Cortex of kidney (tissue), 1 donor: ENCODE measurements at places on chromosomes 2 and 18.

DNA sequence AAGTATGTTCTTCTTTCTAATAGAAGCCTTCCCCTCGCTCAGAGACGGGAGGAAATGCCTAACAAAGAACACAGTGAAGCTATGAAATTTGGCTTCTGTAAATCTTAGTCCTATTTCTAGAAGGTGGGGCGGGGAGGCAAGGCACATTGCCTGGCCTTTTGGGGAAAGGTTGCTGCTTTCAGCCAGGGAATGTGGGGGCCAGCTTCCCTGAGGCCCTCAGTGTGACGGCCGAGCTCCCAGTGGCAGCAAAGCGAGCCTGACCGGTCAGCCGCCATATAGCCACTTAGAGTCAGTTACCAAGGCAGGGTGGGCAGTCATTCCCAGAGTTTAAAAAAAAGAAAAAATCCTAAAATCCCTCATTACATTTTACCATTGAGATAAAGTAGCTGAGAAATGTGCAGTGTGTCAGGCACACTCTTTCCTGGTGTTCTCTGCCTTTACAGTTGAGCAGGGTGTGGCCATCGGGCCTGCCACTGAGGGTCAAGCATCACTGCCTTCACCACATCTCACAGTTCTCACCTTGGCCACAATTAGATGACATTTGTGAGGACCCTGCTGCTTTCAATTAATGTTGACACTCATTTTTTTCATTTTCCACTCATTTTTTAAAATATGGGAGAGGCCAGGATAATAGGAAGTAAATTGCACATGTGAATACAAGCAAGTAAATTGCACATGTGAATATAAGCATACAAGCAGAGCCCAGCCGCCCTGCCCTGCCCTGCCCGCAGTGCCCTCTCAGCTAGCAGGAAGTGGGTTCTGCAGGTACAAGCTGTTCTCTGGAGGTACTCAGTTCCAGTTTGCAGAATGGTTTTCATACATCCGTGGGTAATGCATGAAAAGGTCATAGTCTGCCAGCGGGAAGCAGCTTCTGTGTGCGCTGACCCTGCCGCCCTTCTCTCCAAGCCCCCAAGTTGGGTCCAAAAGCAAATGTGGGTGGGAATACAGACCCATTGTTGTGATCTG lies 76.9 kb downstream of the WDSUB1 start:
- DNase-seq = no peak

DNA sequence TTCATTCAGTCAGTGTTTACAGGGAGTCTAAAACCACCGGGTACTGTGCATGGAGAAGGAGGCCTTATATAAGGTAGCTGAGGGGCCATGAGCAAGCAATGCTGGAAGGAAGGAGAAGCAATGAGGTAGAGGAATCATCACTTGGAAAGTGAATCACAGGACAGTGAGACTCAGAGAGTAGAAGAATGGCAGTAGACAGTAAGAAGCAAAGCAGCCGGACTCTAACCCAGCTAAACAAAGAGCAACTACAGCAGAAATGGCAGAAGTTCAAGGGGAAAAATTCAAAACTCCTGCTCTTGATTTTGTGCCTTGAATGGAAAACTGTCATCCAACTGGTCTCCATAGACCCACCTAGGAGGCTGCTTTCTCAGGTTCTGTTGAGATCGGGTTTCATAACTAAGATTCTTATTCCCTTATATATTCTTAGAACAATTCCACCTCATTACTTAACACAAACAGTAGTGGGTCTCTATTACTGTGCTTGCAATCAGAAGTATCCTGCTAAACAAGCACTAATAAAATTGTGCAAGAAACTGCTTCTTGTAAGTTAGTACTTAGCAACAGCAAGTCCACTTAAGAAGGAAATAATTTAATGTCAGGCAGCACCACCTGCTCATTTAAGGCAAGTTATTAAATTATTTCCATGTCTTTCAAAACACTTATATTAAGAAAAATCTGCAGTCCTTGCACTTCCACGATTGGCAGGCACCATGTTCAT lies 68.0 kb downstream of the RBMS1 start:
- no peak for DNase-seq

GRCh38 chr2:169761251-169761969 lies 27.8 kb downstream of the KLHL23 start:
- no peak for DNase-seq

DNA sequence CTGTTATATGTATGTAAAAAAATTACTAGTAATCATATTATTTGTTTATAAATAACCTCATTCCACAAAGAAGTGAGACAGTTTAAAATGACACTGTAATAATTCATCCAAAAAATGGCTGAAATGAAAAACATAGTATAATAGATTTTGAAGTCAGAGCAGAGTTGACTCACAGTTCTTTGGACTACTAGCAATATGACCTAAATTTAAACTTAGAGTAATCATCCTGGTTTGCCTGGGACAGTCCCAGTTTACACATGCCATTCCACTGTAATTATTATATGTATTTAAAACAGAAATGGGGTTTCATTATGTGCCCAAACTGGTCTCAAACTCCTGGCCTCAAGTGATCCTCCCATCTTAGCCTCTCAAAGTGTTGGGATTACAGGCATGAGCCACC lies 48.3 kb downstream of the CCDC88A start:
- DNase-seq = no peak

DNA sequence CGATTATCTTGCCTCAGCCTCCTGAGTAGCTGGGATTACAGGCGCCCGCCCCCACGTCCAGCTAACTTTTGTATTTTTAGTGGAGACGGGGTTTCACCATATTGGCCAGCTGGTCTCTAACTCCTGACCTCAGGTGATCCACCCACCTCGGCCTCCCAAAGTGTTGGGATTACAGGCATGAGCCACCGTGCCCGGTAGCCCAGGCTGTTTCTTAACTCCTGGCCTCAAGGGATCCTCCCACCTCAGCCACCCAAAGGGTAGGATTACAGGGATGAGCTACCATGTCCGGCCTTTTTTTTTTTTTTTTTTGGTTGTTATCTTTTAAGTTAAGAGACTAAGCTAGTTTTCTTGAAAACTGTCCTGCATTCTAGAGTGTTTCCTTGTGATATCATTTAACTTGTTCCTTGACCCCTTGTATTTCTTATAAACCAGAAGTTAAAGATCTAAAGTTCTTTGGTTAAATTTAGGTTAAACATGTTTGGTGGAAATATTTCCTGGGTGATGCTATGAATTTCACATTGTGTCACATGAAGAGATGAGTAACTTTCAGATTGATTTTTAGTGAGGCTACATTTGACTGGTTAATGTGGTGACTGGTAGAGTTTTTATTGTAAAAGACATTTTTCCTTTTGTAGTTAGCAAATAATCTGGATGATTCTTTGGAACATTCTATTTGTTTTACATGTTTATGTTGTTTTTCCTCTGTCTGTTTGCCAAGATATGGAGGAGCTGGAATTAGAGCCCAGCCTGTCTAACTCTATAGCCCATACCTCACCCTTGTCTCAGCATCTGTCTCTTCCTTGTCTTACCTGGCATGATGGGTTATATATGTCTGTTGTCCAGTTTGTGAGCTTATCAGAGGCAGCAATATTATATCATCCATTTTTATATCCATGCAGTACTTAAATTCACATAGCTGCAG lies 5.2 kb downstream of the NCAPH start:
- DNase-seq = no peak

DNA sequence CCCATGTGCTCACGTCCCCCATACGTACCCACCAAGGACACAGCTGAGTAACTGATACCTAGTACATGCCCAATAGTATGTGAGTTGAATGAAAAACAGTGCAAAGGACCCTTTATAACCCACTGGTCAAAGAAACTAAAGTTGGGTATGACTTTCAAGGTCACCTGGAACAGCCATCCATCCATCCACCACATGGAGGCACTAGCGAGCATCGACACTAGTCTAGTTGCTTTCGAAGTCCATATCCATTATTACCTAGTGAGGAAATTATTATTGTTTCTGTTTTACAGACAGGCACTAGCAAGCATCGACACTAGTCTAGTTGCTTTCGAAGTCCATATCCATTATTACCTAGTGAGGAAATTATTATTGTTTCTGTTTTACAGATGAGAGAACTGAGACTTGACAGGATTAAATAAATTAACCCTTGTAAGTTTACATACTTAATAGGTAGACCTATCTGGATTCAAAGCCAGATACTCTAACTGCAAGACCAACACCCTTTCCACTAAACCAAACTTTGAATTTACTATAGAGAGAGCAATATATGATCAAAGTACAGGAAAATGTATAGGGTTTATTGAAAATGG lies 233.7 kb downstream of the METTL4 start:
- no peak for DNase-seq

- DNase-seq = no peak
These were observed 44.1 kb upstream of the GPC1 start for GRCh38 chr2:240391111-240392051.

GRCh38 chr2:66794551-66794950 lies 359.6 kb downstream of the MEIS1 start:
- DNase-seq = no peak

- no peak for DNase-seq
These were observed 190.1 kb downstream of the TTC32 start for GRCh38 chr2:19711470-19712372.

DNA sequence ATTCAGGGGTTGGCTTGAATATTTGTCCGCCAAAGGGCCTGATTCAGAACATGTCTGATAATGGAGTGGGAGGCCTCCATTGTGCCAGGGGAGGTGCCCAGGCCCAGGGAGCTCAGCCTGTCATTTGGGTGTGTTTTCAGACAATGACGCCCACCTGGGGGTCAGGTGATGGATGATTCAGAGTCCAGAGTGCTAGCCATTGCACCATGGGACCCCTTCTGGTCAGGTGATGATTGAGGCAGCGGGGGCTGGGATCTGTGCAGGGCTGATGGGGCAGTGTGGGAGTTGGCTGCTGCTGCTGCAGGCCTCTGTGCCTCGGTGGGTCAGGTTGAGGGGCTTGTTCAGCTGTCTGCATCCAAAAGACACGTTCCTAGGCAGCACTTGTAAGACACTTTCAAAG lies 8.3 kb upstream of the ARHGEF4 start:
- no peak for DNase-seq

DNA sequence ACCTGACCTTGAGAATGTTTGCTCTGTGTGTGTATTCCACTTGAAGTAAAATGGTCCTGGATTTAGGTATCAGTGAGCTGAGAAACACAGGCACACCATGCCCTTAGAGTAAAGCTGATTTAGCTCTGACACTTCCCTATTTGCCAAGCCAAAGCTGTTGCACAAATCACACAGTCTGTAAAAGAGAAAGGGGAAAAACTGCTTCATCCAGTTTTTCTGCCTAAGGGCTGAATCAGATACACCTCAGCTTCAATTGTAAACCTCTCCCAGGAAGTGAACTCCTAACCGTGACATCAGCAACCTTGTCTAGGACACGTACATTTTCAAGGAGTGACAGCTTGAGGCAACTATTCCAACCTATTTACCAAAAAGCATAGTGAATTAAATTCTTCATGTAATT lies 150.4 kb downstream of the NR4A2 start:
- no peak for DNase-seq

GRCh38 chr2:240121190-240121589 lies 14.9 kb downstream of the COPS9 start:
- DNase-seq = no peak

DNA sequence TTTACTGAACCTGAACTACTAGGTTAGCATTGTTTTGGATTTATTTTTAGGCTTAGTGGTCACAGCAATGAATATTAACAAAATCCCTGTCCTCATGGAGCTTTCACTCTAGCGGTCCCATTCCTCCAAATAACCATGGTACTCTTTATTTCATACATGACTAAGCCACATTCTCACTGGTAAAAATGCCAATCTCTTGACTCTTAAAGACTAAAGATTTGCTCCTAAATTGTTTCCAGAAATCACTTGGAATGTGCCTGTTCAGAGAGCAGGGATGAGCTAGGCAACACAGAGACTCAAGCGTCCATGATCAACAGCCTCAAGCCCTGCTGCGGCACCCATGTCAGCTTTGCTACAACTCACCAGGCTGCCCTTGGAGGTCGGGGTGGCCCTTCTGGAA lies 13.5 kb downstream of the LMAN1 start:
- no peak for DNase-seq

DNA sequence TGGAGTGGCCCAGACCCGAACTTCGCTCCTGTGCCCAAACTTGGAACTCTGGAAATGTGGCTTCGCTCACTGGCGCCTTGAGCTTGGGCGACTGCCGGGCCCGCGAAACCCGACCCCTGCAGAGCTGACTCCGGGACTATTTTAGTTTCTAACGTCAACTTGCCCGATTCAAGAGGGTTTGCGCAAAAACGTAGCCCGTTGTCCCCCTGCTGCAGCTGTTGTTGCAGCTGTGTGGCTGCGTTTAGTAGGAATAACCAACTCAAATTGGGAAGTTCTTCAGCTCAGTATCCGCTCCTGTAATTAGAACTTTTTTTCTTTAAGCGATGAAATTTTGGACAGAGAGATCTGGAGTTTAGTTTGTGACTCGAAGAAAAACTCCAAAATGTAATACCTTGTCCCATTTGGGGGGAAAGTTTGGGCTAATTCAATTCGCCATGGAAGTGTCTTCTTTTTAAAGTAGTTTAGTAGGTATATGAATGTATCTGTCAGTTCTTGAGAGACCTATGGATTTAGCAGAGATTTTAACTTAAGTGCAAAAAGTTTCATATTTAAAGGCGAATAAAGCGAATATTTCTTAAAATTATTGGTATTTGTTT lies 559 bp downstream of the MYL12A start:
- DNase-seq = no peak

GRCh38 chr2:143026411-143027054 lies 102.7 kb upstream of the ARHGAP15 start:
- no peak for DNase-seq

- no peak for DNase-seq
These were observed 4.0 kb downstream of the WDR54 start for GRCh38 chr2:74425523-74425922.

DNA sequence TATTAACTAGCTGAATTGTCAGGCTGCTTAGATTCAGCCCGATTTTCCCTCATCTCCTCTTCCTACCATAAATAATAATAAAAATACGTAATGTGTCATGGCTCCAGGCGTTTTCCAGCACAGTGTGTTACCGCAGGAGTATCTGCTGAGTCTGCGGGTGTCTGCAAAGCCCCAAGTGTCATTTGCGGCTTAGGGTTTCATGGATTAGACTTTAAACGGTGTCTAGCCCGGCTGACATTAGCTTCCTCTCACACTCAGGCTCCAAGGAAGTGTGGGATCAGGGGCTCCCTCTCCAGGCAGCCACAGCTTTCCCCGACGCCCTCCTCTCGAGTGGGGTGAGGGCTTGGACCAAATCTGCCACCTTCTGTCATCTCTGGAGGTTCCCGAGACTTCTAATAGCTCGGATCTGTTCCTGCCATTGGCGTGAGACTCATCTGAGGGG lies 14.1 kb upstream of the HOXD1 start:
- no peak for DNase-seq

DNA sequence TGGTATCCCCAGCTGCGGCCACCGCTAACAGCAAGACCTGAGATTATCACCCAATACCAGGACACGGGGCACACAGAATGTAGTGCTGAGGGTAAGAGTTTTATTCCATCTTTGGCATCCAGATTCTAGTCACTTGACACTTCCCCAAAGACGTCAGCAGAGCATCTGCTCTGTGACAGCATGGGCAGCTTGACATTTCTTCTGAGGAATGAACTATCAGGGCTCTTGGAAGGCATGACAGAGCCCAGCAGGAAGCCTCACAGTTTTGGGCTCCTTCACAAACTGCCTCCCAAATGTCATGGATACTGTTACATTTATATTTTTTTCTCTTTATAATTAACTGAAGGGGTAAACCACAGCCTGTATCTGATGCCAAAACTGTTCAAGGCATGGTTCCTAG lies 1010.7 kb downstream of the TDRD15 start:
- no peak for DNase-seq
